Natural killer cell treated with Interleukin-12 subunit alpha and Interleukin-12 subunit beta and Interleukin-15 and Interleukin-18, amount 100 ng/mL, for 72 hours (primary cell): ENCODE measurements at places on chromosomes 13 and 19. TPM values are rescaled to one million over a fixed set of nuclear protein-coding genes. Genes with fewer than 3 reads are reported as not detected.

The PSG2 gene
- not detected for total RNA-seq

GRCh38 chr19:17136021-17136420 lies 60.4 kb downstream of the MYO9B start:
- H3K27me3 ChIP-seq, result no peaks in the 10 kb centered on the region
- peaks cover 36% of the 10 kb centered on the region for H3K4me1 ChIP-seq
- H3K36me3 ChIP-seq, result no peaks in the 10 kb centered on the region
- H3K27ac ChIP-seq, result no peak overlapping the region

DNA sequence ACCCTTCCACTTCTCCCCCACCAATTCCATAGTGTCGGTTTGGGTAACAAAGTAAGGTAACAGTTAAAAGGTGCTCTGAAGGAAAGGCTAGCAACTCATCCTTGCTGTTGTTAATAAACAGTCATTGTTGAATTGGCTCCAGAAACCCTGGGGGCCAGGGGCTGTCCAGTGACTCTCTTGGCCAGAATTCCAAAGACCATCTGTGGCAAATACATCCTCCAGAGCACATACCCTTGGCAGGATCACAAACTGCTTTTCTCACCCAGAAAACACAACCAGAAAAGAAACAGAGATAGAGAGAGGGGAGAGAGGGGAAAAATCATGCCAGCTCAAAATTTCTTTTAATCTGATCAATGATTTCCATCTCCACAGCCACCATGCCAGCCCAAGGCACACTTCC lies 22.1 kb downstream of the CACNA1A start:
- no peak overlapping the region for H3K4me3 ChIP-seq
- H3K36me3 ChIP-seq, result no peaks in the 10 kb centered on the region
- DNase-seq, result no peak
- H3K4me1 ChIP-seq, result no peaks in the 10 kb centered on the region
- no peak overlapping the region for H3K27ac ChIP-seq

The ZNF578 gene
- total RNA-seq, result 1.00 TPM
